ENCODE measurements at places on chromosomes 1 and 21.

GRCh38 chr1:185719021-185719420, 15.2 kb upstream of the HMCN1 start:
- DNase-seq, result no peak

DNA sequence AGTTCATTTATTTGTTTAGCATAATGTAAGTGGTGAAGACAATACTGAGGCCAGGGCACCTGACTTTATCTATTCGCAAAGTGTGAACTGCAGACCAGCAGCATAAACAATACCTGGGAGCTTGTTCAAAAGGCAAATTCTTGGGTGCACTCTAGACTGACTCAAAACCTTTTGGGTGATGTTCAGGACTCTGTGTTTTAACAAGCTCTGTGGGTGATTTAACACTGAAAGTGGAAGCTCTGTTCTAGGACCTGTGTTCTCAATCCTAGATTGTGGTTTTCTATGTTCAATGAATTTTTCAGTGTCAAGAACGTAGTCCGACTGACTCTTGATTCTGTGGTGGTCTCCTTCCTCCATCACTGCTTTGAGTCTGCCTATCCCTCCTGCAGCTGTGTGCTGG, 71.9 kb downstream of the GPR88 start:
- DNase-seq, result no peak

DNA sequence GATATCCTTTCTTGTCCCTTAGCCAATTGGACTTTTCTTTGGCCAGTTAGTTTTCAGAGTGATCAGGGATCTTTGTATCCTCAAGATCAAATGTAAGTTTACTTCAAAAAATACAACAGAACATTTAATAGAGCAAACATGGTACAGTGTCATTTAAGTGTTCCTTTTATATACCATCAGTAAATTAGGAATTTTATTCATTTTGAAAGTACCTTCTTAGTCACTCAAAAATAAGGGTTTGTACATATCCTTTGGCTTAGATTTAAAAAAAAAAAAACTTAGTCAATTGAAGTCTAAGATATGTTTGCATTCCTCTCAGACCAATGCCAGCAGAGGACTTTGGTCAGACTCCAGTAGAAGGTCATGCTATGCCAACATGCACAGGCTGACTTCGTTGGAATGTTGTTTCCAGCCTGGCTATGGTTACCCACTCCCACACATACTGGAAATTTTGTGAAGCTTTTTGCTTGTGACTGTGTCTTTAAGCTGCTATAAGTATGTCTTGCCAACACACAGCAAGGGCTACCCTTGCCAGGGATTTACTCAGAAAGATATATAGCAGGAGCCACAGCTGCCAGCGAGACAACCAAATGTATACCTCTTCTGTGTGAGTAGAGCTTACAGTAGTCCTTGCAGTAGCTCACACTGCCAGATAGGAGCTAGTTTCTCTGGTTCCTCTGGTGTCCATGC, 81.5 kb upstream of the LRIF1 start:
- no peak for DNase-seq

GRCh38 chr21:16438761-16439160, 709.0 kb downstream of the USP25 start:
- DNase-seq, result no peak

DNA sequence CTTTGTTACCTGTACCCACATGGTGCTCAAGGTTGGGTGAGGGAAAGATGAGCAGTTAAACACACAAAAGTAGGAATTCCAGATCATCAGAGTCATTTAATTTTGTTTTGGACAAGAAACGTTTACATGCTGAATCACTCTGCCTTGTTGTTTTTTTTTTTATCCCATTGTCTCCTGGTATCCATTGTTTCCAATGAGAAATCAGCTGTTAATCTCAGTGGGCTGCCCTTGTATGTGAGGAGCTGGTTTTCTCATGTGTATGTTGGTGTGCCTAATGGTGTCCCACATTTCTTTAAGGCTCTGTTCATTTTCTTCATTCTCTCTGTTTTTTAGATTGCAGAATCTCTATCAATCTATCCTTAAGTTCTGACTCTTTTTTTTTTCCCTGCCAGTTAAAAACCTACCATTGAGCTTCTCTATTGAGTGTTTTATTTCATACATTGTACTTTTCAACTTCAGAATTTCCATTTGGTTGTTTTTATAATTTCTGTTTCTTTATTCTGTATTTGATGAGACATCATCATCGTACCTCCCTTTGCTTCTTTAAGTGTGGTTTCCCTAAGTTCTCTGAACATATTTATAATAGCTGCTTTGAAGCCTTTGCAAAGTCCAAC, 8.8 kb upstream of the OBSCN start:
- DNase-seq, result no peak
